ENCODE measurements at places on chromosomes 1 and 21.

DNA sequence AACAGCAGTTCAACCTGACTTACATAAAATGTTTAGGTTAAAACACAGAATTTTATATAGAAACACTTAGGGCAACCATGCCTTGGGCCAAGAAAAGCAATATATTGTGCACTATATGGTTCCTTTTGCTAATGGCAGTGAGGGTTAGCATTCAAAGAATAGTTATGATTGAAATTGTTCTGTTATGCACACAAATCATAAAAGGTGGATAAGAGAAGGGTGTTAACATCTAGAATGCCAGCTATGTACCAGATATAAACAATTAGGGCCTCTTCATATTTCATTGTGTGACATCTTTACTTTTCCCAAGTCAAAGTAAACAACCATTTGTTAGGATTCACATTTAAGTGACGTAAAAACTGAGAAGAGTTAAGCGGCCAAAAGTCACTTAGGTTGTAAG is 308.0 kb upstream of the B3GALT2 start:
- DNase-seq = no peak

GRCh38 chr1:107514841-107515240 is 374.0 kb downstream of the NTNG1 start:
- DNase-seq = no peak

DNA sequence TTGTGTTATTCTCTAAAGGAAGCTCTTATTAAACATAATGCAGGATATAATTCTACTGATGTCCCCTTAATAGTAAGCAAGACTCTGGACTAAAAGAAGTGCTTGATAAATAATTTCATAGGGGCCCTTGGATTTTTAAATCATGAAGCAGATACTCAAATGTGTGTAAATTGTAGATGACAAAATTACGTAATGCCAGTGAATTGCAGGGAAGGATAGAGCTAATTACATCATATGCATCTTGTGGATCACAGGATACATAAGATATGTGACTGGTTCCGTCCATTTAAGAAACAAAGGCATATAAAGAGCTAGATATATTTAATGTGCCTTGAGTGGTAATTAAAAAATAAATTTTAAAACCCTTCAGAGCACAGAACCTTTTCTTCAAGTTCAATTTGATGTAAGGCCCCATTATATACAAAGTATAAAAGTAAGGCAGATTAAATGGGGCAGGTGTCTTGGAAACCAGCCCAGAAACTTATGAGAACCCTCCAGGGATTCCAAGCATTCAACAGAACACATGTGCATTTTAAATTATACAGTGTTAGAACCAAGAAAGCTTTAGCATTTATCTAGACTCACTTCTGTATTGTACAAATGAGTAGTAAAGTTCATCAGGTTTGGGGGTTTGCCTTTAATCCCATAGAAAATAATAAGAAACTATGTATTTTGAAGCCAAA is 190.4 kb downstream of the NCAM2 start:
- no peak for DNase-seq

GRCh38 chr1:29319300-29320110 is 83.2 kb downstream of the PTPRU start:
- no peak for DNase-seq

GRCh38 chr1:61358770-61359455 is 276.6 kb downstream of the NFIA start:
- DNase-seq = no peak

DNA sequence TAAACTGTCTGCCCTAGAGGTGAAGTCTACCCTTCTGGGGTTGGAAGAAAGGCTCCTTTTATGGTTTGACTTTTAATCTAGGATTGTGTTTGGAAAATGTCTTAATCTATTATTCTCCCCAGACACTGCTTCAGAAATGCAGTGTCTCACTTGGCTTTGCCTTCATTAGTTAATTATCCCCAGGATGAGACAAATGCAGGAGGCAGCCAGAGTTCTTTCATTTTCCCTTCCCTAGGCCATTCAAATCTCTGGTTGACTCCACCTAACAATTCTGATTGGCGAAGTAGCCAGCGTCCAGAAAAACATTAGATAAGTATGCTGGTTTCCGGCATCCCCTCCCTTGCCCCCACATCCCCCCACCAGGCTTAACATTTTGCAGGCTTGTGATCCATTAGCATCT is 325.8 kb upstream of the PBX1 start:
- DNase-seq = no peak

DNA sequence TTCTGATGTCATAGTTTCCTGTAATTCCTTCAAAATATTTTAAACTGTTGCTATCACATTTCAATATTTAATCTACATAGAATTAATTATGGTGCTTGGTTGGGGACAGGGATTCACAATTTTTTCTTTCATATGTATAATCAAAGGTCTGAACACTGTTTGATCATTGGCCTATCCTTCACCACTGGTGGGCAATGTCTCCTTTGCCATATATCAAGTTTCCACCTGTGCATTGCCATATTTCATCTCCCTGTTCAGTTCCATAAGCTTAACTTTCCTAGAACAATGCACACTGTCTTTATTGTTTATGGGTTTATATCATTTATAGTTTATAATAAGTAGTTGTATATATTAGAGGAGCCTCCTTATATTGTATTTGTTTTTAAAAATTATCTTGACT is 374.9 kb upstream of the PTBP2 start:
- no peak for DNase-seq

- no peak for DNase-seq
These were observed 1.1 kb upstream of the TMEM52 start for GRCh38 chr1:1920057-1920607.

DNA sequence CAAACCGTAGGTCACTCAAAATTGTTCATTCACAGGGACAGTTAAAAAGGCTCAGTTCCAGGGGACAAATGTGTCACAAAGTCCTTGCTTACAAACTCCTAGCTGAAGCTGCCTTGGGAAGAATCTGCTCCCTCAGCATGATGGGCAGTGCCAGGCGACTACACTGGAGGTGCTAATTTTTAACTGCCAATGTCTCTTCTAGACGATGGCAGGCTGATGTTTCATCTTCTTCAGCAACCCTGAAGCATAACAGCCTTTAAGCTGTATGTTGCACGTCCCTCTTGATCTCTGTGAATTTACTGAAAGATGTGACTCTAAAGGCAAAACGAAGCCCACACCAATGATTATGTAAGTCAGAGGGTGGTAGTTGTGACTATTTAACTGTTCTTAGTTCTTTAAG is 11.3 kb downstream of the COA7 start:
- no peak for DNase-seq

GRCh38 chr1:244869364-244869827 is 5.1 kb upstream of the HNRNPU start:
- DNase-seq = no peak

DNA sequence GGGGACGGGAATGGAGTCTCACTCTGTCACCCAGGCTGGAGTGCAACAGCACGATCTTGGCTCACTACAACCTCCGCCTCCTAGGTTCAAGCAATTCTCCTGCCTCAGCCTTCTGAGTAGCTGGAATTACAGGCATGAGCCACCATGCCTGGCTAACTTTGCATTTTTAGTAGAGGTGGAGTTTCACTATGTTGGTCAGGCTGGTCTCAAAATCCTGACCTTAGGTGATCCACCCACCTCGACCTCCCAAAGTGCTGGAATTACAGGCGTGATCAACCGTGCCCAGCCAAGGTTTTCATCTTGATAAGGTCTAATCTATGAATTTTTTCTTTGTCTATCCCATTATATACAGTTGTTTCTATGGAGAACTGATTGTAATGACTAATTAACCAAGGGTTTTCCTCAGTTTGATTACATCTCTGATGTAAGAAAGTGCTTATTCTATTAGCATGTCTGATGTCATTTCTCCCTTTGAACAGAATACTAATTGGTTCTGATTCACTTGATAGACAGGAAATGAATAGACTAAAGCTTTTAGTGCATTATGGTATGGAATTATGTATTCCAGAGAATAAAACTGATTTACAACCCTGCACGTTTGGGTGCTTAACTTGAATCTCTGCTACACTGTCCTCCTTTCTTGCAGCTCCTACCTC is 11.9 kb downstream of the PACC1 start:
- DNase-seq = no peak

- no peak for DNase-seq
These were observed 592.5 kb downstream of the PTPRU start for GRCh38 chr1:29828526-29829447.

GRCh38 chr21:31730712-31731055 is 1.2 kb downstream of the SCAF4 start:
- DNase-seq = no peak

GRCh38 chr1:60065199-60065598 is 8.4 kb downstream of the C1orf87 start:
- no peak for DNase-seq

DNA sequence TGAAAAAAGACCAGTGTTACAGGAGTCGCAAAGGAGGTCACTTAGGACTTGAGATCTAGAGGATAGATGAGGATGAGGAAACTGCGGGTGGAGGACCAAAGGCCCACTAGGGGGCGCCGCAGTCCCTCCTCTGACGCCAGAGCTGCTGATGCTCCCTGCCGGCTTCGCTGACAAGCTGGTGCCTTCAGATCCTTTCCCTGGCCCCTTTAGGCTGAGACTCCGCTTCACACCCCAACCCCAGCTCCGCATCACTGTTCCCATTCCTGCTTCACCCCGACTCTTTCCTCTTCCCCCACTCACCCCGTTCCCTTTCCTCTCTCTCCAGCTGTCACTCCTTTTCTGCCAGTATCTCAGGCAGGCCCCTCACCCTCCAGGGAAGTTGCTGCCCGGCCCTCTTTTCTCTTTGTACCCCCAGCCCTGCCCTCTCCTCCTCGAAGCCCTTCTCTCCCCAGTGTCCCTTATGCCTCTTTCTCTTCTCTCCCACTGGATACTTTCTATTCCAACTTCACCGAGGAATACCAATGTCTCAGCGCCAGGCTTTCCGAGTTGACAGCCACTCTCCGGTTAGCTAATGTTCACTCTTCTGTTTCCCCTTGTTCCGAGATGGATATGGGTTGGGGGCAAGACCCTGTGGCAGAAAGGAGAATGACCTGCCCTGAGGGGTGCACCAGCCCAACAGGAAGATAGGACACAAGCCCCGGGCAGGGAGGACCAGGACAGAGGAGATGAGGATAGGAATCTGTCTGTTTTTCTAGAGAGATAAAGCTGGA is 4.5 kb downstream of the KCNJ9 start:
- peak; percentile 51 for DNase-seq

GRCh38 chr1:100377590-100378361 is 25.5 kb downstream of the CDC14A start:
- DNase-seq = no peak

- DNase-seq = no peak
These were observed 67.5 kb upstream of the ANGPTL1 start for GRCh38 chr1:178938101-178938958.

DNA sequence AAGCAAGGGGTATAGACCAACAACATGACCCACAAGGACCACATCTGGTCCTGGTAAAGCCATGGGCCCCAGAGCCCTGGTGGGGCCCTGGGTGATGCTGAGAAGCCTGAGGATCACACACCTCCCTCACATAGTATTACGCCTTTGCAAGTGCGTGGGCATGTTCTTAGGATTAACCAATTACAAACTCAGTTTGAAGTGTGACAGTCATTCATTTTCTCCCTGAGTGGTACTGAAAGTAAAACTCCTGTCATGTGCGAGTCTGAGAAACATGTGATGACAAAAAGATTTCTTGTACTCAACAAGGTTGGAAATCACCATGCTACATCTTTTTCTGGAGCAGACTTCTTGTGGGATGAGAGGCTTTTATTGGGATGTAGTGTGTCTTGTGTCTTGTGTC is 315.3 kb upstream of the DUSP10 start:
- DNase-seq = no peak

DNA sequence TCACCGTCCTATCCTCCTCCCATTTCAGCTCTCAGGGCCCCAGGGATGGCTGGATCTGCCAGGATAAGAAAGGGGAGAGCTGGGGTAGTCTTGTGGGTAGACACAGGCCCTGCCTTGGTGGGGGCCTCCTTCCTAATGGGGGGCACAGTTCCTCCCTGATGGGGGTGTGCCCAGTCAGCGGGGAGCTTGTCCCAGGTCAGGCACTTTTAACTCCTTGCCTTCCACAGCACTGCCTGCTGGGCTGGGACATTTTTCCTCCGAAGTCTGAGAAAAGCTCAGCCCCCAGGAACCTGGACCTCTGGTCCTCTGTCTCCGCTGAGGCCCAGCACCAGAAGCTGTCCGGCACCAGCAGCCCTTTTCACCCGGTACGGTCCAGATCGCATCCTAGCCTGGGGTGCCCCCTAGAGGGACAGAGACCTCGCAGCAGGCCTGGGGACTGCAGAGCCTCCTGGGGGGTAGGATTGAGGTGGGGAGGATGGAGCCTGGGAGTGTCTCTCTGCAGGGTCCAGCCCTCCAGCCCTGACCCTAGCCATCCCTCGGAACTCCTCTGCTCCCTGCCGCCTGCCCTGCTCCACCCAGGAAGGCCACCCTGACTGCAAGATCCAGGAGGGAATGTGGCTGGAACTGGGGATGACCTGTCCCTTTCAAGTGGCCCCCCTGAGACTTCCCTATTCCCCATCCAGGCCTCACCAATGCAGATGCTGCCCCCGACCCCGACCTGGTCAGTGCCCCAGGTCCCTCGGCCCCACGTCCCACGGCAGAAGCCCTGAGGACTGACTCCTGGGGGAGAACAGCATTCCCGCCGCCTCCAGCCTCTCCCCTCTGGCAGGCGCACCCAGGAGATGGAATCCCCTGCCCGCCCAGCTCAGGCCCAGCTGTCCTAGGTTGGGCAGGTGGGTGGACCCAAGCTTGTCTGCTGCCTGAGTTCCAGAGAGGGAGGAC is 12.0 kb downstream of the MIIP start:
- no peak for DNase-seq

DNA sequence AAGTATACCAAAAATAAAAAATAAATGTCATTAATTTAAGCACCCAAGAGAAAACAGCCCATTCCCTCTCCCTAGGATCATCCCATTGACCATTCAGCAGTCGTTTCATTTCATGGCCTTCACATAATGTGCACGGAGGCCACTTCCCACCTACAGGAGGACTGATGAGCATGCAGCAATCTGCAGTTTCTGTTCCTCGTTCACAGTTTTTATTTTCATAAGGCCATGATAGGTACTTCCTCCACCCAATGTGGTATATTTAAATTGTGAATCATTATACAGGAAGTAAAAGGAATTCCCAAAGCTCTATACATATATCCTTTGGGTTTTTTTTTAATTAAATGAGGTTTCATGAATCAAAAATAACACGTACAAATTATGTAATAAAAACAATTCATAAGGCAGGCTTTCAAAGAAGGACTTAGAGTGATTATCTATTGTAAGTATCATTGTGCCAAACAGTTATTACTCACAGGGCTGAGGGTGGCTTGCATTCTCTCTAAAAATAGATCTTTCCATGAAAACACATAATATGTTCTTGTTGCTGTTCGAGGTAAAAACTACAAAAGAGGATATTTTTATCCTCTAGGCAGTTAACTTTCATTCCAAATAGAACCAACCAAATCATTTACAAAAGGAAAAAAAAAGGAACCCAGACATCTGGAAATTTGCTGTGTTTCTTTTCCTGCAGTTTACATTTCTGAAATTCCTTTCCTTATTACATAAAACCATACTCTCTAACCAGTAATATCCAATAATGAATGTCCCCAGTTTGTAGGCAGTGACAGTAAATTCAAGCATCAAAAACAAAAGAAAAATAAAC is 27.5 kb upstream of the SLC44A3 start:
- DNase-seq = no peak
